ENCODE measurements at places on chromosomes 5 and 9. TPM values are rescaled to one million over a fixed set of nuclear protein-coding genes. Genes with fewer than 3 reads are reported as not detected.

The PCDHB3 gene
- 3.6 TPM for total RNA-seq

The LRRTM2 gene
- 1.3 TPM for total RNA-seq

The HMCN2 gene
- total RNA-seq = 3.1 TPM

The TSSK1B gene
- total RNA-seq = not detected

The IL11RA gene
- total RNA-seq = 15.6 TPM

The SNCB gene
- total RNA-seq = not detected

The UBAP2 gene
- total RNA-seq = 27.0 TPM

The SERINC5 gene
- total RNA-seq = 40.7 TPM

DNA sequence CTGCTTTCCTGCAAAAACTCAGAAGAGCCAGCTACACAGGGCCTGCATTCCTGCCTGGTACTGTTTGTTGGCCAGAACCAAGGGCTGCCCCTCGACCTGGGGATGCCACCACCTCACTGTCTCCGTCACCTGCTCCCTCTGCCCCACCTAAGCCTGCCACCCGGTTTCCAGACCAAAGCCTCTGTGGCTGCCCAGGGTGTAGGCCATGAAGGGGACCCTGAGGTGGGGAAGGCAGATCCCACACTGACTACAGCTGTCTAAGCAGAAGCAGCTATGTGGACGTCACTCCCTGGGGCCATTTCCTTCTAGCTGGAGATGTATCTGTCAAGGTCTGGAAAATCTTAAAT is 35.8 kb downstream of the RASGEF1C start:
- no peak for DNase-seq

DNA sequence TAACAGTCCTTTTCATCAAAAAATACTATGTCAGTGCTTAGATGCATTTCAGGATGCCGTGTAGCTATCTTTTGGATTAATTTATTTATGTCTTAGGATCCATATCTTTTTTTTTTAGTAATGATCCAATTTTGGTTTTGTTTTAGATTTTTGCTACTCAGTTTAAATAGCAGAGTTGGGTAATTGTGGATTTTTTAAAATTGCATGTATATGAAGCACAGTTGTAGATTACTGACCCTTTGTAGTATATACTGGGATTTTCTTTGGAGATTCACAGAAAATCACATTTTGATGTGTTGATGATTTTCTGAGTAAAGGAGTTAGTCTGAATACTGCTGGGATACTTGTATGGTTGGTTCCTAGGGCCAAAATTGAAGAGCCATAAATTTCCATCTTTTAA is 111.8 kb downstream of the NIPBL start:
- no peak for DNase-seq

- no peak for DNase-seq
Measured at GRCh38 chr5:91638010-91638409, 254.9 kb upstream of the ARRDC3 start.

GRCh38 chr5:107917983-107918382 is 247.2 kb upstream of the EFNA5 start:
- no peak for DNase-seq

DNA sequence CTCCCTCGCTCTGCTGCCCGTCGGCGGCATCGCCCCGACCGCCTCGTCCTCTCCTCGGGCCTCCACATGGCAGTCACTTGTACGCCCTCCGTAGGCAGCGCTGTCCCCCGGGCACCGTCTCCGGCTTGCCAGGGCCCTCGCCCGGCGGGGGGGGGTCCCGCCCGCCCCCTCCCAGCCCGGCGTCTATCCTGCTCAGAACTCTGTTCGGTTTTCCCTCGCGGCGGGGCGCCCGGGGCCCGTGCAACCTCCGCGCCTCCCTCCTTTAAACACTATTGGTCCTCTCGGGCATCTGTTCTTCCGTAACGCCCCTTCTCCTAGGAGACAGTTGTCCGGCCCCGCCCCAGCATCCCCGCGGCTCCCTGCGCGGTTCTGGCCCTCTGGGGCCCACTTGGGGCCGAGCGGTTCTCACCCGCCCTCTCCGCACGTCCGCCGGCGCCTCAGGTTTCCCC is 831 bp downstream of the ODF2 start:
- DNase-seq = no peak

- DNase-seq = no peak
Measured at GRCh38 chr9:84974855-84975254, 305.3 kb downstream of the NTRK2 start.

DNA sequence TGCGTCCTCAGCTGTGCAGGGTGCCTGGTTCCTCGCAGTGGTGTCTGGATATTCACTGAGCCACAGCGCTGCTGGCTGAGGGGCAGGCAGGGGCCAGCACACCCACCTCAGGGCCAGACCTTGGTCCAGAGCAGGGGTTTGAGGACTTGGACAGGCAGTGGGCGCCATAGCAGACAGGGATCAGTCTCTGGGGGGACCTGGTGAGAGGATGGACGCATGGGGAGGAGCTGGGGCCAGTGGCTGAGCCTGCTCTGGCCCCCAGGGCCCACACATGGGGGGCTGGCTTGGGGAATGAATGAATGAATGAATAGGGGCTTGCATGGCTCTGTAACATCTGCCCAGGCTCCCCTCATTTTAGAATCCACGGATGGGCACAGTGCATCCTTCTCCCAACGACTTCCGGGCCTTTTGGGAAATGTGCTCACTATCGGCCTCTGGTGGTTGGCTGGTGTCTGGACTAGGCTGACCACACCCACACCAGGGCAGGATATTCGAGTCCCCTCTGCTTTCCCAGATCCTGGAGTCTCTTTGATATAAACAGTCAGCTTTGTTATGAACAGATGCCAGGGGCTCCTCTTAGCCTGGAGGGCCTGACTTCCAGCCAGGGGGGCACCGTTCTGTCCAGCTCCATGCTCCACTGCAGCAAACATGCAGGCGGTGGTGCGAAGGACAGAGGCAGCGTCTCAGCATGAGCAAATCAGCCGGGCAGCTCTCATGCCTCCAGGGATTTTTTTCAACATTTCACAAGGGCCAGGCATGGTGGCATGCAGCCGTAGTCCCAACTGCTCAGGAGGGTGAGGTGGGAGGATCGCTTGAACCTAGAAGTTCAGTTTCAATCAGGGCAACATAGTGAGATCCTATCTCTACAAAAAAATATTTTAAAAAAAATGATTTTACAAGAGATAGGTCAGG is 62.6 kb downstream of the NEK6 start:
- no peak for DNase-seq

- no peak for DNase-seq
Measured at GRCh38 chr5:6792376-6792775, 79.1 kb downstream of the TENT4A start.

GRCh38 chr5:163104464-163104863 is 332.9 kb upstream of the CCNG1 start:
- no peak for DNase-seq

GRCh38 chr5:122202952-122203351 is 73.6 kb downstream of the ZNF474 start:
- no peak for DNase-seq

DNA sequence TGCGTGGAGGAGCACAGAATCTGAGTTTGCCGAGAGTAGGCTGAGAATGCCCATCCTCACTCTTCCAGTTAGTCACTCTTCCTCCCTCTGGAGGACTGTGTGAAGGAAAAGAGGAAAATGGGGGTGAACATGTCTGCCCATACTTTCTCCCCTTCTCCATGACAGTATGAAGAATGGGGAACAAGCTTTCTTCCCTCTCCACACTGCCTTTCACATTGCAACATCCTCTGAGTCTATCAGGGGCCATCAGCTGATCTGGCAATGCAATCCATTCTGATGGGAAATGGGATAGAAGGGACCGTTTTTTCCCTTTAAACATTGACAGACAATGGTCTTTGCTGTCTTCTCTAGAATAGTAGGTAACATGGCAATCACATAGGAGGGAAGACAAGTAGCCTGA is 56.8 kb downstream of the UGCG start:
- no peak for DNase-seq

DNA sequence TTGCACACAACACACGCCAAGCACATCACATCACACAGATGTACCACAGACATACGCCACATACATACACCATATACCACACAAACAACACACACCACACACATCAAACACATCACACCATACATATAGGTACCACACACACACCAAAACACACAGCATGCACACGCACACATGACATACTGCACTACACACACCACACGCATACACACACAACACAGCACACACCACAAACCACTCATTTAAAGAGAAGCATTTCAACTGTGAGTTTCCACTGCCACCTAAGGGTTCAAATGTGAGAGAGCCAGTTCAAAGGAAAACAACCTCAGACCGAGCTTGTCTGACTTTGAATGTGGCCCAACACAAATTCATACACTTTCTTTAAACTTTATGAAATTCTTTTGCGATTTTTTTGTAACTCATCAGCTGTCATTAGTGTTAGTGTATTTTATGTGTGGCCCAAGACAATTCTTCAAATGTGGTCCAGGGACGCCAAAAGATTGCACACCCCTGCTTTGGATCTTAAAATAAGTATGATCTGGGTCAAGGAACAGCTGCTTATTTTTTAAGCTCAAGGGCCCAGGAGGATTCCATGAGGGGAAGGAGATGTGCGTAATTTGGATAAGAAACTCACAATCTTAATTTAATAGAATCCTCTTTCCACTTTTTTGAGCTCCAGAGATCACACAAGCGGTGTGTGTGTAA is 494.6 kb downstream of the GADD45G start:
- DNase-seq = no peak

GRCh38 chr5:94857111-94857510 is 238.6 kb downstream of the SLF1 start:
- no peak for DNase-seq

- no peak for DNase-seq
Measured at GRCh38 chr9:109026306-109026705, 13.0 kb upstream of the CTNNAL1 start.

DNA sequence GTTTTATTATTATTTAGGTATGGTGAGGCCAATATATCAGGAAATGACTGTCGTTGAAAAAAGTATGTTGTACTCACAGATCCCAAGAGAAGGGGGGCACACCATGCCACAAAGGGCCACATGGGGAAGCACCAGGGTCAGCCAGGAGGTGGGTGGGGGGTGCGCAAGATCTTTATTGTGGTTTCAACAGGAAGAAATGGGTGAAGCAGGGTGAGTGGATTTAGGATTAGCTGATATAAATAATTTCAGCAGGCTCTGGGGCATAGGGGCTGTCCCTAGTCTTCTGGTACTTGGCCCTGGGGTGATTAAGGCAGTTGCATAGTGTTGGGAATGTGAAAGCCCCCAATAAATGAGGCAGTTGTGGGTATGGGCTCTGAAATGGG is 8.6 kb downstream of the PDCD1LG2 start:
- DNase-seq = no peak

GRCh38 chr9:15377625-15378540 is 44.8 kb upstream of the SNAPC3 start:
- no peak for DNase-seq

DNA sequence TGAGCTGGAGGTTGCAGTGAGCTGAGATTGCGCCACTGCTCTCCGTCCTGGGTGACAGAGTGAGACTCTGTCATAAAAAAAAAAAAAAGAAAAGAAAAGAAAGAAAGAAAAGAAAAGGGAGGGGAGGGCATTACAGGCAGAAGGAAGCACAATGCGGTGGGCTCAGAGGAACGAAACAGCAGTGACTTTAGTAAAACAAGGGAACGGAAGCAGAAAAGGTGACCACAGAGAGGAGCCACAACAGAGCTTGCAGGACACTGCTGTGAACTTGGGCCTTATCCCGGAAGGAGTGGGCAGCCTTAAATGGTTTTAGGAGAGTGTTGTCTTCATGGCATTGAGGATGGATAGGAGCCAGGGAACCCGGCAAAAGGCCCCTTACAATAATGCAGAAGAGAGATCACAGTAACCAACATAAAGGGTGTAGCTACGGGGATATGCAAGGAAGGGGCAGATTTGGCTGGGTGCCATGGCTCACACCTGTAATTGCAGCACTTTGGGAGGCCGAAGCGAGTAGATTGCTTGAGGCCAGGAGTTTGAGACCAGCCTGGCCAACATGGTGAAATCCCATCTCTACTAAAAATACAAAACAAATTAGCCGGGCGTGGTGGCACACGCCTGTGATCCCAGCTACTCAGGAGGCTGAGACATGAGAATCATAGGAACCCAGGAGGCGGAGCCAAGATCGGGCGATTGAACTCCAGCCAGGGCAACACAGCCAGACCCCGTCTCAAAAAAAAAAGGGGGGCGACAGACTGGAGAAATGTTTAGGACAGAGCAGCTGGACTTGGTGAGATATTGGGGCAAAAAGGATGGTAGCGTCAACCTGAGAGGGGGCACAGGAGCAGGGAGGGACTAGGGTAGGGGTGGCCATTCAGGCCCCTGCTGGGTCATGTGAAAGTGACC is 83.9 kb upstream of the ZBTB43 start:
- peak; percentile 67 for DNase-seq

GRCh38 chr5:117947836-117948235 is 1040.5 kb downstream of the DTWD2 start:
- DNase-seq = no peak

DNA sequence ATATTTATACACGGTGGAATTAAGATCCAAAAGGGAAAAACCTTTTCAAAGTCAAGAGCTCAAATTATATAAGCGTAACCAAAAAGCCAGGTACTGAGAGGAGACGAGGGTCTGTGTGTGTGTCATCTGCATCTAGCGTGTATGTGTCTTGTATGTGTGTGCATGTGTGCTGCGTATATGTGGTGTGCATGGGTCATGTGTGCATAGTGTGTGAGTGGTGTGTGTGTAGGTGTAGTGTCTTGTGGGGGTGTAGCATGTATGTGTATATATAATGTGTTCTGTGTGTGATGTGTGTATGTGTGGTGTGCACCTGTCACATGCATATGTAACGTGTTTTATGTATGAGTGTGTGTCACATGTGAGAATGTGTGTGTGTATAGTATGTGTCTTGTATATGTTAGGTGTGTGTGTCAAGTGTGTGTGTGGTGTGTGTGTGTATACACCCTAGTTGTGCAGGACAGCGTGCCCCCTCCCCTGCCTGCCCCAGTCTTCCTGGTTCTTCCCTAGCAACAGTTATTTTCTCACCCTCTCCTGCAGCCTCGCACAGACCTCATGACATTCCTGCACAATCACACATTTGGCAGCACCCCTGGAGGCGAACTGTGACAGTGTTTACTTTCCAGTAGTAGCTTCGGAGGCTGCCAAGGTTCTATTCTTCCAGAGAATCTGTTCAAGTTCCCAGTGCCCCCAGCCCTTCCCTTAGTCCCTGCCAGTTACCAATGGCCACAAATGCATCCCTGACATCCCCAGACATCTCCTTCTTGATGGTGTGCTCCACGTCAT is 27.1 kb upstream of the TNIP1 start:
- DNase-seq = no peak

- no peak for DNase-seq
Measured at GRCh38 chr9:31700252-31701045, 684.0 kb upstream of the ACO1 start.

DNA sequence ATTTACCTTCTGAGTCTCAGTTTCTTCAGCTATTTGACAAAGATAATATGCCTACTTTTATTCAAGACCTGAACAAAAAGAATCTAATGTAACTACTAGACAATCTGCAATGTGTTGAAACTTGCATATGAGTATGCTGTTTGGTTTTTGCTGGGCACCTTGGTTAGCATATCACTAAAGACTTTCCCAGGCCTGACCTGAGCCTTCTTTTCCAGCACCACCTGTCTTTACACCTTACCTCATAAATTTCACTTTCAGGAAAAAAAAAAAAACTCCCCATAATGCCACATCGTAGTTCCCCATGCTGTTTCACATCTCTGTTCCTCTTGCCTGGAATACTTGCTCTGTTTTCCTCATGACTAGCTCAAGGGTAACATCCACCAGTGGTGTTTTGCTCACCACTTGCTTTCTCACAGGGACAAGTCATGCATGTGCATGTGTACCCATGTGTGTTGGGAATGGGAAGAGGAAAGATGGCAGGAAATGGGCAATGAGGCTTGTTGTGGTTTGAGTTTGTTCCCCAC is 45.6 kb upstream of the TLE4 start:
- DNase-seq = no peak

GRCh38 chr5:43415935-43416802 is 4.0 kb upstream of the CCL28 start:
- no peak for DNase-seq
